Progenitor cell of endocrine pancreas (in vitro differentiated cells): ENCODE measurements at places on chromosomes 11 and 22.

GRCh38 chr11:66408488-66409214, 12.2 kb upstream of the NPAS4 start:
- DNase-seq, result peak; percentile 94

- DNase-seq, result no peak
Measured at GRCh38 chr11:110755941-110756340, 43.7 kb upstream of the ARHGAP20 start.

DNA sequence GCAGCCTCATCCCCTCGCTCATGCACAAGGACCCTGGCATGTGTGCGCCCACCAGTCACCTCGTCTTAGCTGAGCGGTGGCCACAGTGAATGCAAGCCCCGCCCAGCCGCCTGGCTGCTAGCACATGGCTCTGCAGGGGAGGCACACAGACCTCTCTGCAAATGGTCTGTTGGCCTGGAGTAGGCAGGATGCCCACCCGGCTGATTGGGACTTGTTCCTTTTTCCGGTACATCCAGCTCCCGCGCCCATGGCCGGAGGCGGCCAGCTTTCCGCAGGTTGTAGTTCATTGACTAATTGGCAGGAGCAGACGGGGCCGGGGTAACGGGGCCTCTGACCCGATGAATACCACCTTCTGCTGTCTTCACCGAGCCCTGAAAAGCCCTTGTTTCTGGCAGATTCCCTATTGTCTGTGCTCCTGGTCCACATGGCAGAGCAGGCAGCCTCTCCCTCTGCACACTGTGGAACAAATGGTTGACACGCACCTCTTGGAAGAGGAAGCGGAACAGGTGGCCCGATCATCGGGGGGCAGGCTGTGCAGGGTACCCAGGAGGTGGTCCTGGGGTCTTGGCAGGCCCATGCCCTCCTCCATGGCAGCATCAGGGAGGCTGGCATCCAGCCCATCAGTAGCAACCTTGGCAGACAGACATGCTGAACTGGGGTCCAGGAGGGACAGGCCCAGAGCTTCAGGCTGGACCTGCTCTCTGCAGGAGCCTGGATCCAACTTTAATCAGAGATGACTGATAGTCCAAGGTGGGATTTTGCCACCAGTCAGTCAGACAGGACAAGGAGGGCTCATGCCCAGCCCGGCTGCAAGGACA, 1512.0 kb downstream of the BRD1 start:
- DNase-seq, result no peak

- no peak for DNase-seq
Measured at GRCh38 chr22:24582056-24582814, 10.6 kb downstream of the LRRC75B start.

DNA sequence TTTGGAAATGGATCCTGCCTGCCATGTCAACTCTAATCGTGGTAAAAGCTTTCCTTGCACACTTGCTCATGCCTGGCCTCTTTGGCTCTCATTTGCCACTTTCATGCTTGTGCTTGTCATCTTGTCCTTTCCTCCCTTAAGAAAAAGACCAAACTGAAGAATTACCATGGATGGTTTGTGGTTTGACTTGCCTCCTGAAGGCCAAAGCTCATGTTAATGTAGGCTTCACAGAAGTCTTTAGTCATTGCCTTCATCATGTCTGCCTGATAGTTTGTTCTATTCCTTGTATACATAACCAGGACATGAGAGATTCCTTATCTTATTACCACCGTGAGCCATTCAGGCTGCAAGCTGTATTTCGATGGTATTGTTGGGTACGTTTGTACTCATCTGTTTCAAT, 17.3 kb downstream of the TEAD1 start:
- DNase-seq, result no peak

DNA sequence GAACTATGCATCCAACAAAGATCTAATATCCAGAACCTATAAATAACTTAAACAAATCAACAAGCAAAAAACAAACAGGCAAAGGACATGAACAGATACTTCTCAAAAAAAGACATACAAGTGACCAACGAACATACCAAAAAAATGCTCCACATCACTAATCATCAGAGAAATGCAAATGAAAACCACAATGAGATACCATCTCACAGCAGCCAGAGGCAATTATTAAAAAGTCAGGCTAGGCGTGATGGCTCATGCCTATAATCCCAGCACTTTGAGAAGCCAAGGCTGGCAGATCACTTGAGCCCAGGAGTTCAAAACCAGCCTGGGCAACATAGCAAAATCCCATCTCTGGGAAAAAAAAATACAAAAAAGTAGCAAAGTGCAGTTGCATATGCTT, 10.7 kb downstream of the SAA4 start:
- no peak for DNase-seq

GRCh38 chr11:31455177-31455576, 54.2 kb downstream of the IMMP1L start:
- no peak for DNase-seq

DNA sequence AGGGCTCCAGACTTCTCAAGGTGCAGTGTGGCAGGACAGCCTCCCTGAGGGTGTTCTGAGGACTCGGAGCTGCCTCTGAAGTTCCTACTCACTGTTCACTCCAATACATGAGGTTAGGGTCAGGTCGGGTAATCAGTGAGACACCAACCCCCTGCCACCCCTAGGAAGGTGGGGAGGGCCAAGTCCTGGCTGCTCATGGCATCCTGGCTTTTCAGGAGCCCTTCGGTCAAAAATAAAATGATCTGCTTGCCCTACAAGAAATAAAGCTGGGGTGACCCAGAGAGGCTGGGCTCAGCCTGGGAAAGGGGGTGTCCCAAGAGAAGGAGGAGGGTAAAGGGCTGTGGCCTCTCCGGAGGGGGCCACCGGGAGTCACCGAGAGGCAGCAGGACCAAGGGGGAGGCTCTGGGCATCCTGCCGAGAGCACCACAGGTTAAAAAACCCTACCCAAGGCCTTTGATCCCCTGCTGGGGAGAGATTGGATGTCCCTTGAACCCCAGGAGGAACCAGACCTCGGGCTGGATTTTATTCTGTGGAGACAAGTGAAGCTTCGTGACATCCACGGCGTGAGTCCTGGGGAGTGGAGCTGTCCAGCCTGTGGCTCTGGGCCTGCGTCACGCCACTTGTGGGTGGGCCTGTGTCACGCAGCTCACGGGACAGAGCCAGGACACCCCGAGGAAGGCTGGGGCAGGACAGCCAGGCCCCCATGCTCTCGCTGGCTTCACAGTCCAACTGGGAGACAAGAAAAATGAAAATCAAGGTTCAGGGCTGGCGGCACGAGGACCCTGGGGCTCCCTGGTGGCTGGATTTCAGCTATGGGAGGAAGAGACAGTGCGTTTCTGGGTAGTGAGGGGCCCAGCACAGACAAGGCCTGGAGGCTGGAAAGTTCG, 102.2 kb upstream of the FGF3 start:
- DNase-seq, result no peak

DNA sequence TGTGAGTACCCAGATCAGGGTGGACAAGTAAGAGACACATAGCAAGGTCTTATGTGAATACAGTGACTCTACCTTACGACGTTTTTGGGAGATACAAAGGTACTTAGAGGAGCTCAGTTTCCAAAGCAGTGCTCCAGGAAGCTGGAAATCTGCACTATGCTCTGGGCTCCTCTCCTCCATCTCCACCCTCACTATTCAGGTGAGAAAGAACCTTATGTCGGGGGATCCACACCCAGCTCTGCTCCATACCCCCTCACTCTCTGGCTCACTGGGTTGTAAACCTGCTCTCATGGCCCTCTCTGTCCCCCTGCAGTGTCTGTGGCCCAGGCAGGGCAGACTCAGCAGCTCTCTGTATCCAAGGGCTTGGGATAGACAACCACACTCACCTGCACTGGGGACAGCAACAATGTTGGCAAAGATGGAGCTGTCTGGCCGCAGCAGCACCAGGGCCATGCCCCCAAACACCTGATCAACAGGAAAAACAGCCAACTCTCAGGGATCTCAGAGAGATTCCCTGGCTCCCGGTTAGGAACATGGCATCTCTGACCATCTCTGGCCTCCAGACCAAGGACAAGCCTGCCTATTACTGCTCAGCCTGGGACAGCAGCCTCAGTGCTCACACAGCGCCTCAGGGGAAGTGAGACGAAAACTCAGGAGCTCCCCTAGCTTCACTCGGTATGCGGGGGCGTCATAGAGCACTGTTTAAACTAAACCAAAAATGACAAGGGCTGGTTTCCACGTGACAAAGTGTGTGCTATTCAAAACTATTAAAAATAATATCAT, 60.9 kb upstream of the TOP3B start:
- DNase-seq, result no peak

- no peak for DNase-seq
Measured at GRCh38 chr11:15972838-15973237, 383.5 kb downstream of the SOX6 start.

DNA sequence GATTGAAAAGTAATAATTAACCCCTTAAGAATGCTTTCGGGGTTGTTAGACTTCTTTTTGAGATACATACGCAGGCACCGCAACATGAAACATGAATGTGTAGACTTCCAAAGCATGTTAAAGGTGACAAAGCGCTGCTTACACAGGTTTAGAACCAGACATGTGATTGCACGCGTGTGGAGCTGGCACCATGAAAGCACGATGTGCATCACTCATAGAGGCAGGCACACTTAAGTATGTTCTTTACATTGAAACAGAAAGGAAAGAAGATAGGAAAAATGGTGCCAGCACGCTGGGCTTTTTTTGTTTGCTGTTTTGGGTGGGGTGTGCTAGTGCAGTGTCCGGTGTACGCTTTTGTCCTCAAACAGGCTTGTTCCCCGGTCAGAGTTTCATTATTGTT, 83.6 kb upstream of the PPARA start:
- DNase-seq, result no peak

GRCh38 chr11:134794192-134794591, 382.1 kb upstream of the B3GAT1 start:
- no peak for DNase-seq

DNA sequence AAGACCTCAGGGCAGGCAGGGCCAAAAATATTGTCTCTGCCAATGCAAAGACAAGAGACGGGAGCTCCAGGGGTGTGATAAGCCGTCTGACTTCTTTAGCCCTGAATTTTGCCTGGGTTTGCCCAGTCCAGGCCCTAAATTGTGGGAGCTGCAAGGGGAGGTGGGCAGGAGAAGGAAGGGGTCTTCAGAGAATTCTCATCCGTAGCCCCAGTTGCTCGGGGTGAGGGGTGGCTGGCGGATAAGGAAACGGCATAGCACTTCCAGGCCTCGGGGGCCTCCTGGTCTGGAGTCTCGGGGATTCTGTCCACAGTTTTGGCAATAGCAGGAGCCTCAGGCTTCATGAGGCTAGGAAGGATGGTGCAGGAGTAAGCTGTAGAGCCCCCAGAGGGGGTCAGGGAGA, 7.4 kb downstream of the CD5 start:
- no peak for DNase-seq

DNA sequence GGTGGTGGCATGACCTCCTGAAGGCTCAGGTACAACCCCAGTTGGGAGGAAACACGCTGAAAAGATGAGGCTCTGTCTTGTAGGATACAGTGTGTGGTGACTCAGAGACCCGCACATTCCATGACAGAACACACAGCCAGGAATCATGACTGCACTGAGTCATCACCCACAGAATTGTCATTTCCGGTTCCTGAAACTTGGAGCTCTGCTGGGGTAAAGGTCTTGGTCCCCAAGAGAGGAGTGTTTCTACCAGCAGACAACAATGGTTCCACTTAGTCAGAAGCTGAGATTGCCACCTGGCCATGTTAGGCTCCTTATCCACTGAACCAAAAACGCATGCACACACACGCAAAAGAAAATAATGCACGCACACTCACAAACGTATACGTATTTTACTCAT, 31.5 kb upstream of the CYB5R3 start:
- no peak for DNase-seq

DNA sequence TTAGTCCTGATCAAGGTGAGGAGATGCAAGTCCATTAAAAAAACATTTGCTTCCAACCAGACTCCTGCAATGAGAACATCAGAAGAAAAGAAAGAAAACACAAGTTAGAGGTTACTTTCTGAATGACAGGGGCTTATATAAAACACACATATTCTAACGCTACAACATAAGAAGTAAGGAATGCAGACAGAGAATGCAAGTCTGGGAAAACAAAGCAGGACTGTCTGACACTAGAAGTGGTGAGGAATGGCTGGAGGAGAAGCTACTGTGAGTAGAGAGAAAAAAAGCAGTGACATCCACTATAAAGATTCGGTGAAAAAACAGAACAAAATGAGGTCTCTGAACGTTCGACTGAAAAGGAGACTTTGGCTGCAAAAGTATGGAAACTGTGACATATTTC, 12.3 kb downstream of the TMEM216 start:
- DNase-seq, result no peak

DNA sequence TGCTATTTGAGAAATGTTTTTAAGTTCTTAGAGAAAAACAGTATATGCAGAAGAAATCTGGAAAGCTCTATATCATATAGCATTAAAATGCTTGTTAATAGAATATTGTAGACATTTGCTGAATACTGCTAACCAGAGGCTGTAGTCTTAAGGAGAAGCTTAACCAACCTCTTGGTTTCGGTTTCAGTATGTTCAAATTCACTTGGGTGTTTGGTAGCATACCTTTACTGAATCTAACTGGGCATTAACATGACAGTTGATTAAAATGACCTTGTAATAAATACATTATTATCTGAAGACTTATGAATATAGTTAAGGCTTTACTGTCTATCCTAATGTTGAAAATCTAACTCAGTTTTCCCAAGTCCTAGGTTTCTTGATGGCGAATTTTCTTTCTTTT, 5.4 kb downstream of the PCF11 start:
- no peak for DNase-seq

DNA sequence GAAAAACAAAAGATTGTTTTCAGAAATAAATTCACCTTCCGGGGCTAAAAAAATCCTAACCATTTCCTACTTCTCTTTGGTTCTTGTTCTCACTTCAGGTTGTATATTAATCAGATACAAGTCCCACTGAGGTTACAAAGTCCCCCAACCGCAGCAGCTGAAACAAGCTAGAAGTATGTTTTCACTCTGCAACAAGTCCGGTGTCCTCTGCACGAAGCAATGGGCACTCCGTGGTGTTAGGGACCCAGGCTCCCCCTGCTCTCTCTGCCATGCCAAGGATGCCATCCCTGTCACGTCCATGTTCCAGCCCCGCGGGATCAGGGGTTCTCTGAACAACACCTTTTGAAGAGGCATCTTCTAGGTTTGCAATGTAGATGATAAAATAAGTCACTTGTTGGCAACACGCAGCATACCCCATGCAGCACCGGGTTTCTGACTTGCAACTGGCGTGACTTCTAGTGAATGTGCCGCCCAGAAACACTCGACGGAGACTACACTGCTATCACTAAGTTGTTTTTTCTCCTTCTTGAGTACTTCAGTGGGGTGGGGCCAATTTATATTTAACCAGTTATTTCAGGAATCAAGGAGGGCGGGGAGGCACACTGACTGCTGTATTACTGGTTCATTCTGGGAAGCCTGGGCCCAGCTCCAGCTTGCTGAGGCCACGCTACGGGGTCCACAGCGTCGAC, 25.4 kb upstream of the GSTP1 start:
- DNase-seq, result no peak

- DNase-seq, result no peak
Measured at GRCh38 chr11:60314635-60315321, 12.3 kb upstream of the MS4A6E start.

DNA sequence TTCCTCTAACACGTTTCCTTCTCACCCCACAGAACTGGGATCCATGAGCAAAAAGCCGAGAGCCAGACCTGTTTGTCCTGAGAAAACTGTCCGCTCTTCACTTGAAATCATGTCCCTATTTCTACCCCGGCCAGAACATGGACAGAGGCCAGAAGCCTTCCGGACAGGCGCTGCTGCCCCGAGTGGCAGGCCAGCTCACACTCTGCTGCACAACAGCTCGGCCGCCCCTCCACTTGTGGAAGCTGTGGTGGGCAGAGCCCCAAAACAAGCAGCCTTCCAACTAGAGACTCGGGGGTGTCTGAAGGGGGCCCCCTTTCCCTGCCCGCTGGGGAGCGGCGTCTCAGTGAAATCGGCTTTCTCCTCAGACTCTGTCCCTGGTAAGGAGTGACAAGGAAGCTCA, 24.0 kb downstream of the CD5 start:
- no peak for DNase-seq

GRCh38 chr11:12269104-12269441, 108.3 kb upstream of the PARVA start:
- DNase-seq, result no peak
